Thoracic aorta (tissue), 2 donors: ENCODE measurements at places on chromosomes 2 and 18. TPM values are rescaled to one million over a fixed set of nuclear protein-coding genes. Genes with fewer than 3 reads are reported as not detected.

- no peak for DNase-seq
These were observed 41.4 kb upstream of the RFX8 start for GRCh38 chr2:101516349-101516748.

DNA sequence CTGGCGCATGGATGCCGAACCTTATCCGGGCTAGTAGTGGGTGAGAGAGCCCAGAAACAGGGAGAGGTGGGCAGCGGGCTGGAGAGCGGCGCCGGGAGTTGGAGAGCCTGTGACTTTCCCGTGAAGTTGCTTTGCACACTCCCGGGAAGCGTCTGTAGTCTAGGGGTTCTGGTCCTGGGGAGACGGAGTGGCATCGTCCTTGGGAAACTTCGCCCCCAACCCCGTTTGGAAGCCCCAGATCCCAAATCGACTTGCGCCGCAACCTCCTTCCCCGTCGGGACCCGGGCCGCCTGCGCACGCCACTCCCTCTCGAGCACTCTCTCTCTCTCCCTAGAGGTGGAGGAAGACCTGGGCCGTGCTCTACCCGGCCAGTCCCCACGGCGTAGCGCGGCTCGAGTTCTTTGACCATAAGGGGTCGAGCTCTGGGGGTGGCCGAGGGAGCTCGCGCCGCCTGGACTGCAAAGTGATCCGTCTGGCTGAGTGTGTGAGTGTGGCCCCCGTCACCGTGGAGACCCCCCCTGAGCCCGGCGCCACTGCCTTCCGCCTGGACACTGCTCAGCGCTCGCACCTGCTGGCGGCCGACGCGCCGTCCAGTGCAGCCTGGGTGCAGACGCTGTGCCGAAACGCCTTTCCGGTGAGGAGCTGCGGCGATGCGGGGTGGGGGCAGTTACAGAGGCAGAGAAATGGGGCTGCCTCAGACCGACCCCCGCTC is 456 bp downstream of the DOK1 start:
- DNase-seq = no peak

- no peak for DNase-seq
These were observed 672.7 kb downstream of the DPP10 start for GRCh38 chr2:115115135-115115534.

Gene SPDYA
- total RNA-seq = 5.3 TPM

GRCh38 chr18:75202696-75203365 is 6.1 kb downstream of the PTGR3 start:
- DNase-seq = no peak
